ENCODE measurements at places on chromosomes 12 and 14.

- DNase-seq: no peak
These were observed 257.1 kb downstream of the EFCAB11 start for GRCh38 chr14:89697281-89698060.

- DNase-seq: no peak
These were observed 48.3 kb downstream of the SPRING1 start for GRCh38 chr12:116689521-116689920.

DNA sequence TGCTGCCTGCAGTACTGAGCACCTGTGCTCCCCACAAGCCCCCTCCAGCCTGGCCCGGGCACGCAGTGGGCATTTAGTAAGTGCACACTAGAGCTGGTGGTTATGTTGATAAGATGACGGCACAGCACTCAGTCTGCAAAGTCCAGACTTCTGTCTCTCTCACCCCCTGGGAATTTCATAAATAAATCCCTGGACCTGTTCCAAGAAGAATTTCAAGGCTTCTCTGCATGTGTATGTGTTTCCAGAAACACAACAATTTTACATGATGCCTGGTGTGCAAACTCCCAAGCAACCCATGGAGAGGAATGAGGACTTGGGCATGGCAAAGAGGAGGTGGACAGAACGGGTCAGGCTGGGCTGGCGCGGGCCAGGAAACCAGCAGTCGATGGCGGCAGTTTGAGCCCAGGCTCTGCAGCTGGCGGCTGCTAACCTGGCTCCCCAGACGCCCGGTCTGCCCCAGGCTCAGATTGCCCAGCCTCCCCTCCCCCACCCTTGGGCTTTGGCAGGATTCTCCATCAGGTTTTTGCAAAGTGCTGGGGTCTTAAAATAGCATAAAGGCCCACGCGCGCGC lies 10.4 kb upstream of the ACVR1B start:
- DNase-seq: no peak

GRCh38 chr14:24913746-24914145 lies 136.2 kb downstream of the STXBP6 start:
- DNase-seq: no peak

GRCh38 chr12:89162589-89163261 lies 189.6 kb downstream of the DUSP6 start:
- peak; percentile 56 for DNase-seq

DNA sequence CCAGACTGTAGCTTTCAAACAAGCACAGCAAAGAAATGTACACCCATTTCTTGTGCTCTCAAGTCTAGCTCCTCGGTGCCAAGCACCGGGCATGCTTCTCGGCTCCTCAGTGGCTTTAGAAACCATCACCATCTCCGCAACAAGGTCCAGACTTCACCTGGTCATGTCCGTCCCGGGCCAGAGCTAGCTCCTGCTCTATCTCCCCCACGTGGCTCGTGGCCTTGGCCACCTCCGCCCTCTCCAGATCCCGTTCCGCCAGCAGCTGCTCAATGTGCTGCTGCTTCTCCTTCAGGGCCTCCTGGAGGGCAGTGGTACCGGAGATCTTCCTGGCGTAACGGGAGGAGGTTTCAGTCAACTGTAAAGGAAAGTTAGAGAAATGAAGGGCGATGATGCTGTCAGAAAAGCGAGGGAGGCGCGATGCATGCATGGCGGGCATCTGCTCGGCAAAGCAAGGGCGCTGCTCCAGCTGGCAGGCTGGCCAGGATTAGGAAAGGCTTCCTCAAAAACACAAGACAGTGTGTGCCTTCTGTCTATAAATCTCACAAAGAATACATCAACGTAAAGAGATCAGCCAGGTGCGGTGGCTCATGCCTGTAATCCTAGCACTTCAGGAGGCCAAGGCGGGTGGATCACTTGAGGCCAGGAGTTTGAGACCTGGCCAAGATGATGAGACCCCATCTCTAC lies 67.4 kb downstream of the CLIP1 start:
- DNase-seq: no peak

- DNase-seq: peak; percentile 32
These were observed 16.5 kb downstream of the PUS7L start for GRCh38 chr12:43742106-43742505.

DNA sequence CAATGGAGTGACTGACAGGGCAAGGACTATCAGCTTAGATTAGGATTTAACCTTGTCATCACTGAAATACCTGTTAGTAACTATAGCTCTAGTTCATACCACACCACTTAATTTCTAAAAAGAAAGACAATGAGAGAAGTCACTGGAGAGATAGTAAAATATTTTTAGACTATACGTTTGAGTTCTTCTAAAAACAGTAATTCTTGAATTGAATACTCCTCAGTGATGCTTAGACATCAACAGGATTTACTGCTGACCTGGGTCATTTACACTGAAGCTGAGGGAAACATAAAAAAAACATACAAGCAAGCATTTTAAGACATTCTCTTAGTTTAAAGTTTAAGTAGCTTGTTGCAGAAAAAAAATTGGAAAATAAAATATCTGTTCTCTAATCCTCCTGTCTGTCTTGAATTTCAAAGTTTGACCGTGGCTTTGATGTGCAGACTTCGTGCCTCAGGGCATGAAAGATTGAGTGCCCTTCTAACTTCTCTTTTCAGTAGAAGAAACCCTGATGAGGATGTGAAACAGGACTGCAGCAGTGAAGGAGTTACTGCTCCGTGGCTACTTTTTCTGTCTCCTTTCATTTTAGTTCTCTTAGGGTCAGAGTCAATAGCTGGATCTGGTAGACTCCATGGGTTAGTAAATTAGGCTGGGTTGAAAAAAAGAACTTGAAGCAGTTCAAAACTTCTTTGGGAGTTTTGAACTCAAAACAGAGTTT lies 172.2 kb downstream of the PTPRO start:
- DNase-seq: no peak

- no peak for DNase-seq
These were observed 9.5 kb downstream of the RNASE11 start for GRCh38 chr14:20578325-20578724.

- DNase-seq: no peak
These were observed 83.0 kb downstream of the LLPH start for GRCh38 chr12:66047411-66048021.

GRCh38 chr12:108182096-108182495 lies 53.0 kb downstream of the WSCD2 start:
- no peak for DNase-seq

GRCh38 chr12:90978117-90978770 lies 23.3 kb upstream of the CCER1 start:
- peak; percentile 46 for DNase-seq

- DNase-seq: no peak
These were observed 6.5 kb upstream of the DHRS7 start for GRCh38 chr14:60171690-60172089.

GRCh38 chr12:45216983-45217485 lies 1.1 kb downstream of the ANO6 start:
- no peak for DNase-seq

GRCh38 chr12:113988976-113989375 lies 22.9 kb upstream of the RBM19 start:
- DNase-seq: no peak

- no peak for DNase-seq
These were observed 893.2 kb downstream of the SLC16A7 start for GRCh38 chr12:60489071-60489470.

- peak; percentile 51 for DNase-seq
These were observed 1.7 kb downstream of the AJUBA start for GRCh38 chr14:22980672-22981089.

DNA sequence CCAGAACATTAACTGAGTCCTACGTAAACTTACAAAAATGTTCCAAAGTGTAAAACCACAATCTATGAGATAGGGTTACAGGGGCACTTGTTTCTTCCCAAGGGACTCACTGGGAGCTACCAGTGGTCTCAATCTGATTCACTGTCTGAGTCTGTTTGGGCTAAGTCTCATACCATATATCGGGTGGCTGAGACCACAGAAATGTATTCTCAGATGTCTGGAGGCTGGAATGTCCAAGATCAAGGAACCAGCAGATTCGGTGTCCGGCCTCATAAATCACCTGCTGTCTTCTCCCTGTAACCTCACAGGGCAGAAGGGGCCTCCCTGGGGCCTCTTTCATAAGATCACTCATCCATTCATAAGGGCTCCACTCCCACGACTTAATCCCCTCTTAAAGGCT lies 616.3 kb upstream of the TMEM132C start:
- DNase-seq: no peak

- no peak for DNase-seq
These were observed 386.2 kb downstream of the DIO2 start for GRCh38 chr14:79825046-79825521.

DNA sequence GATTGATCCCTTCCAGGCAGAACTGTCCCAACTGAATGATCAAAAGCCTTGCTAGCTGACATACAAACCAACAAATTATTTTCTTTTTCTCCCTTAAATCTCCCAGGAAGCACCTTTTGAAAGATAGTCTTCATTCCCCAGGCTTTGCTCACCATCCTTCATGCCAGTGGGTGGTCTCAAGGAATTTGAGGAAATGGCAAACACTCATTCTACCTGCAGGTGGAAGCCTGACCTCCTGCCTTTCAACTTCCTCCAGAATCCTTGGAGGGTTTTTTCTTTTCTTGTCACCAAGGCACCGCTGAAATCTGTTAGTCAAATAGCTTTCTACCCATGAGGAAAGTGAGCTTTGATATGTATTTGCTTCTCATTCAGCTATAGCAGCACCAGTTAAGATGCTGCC lies 128.5 kb downstream of the WIF1 start:
- DNase-seq: no peak

DNA sequence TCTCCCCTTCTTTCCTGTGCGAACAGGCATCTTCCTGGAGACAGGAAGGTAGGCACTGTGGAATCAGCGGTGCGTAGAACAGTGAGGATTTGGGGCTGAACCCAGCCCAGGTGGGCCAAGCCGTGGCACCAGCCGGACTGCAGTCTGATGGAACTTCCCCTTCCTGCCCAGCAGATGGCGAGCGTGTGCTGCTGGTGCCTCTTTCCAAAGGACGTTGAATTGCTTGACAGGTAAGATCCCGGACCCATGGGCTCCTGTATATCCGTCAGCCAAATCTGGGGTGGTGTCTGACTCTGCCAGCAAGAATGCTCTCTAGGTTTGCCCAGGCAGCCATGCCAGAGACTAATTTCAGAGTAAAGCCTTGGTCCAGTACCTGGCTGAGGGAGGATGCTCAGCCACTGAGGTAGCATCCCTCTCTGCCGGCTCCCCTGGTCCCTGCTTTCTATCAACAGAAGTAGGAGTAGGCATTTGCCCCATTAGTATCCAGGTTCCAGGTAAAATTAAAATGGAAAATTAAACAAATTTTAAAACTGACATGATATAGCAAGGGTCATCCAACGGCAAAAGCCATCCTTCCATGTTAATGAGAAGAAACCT lies 21.1 kb upstream of the KCNA5 start:
- peak; percentile 54 for DNase-seq

DNA sequence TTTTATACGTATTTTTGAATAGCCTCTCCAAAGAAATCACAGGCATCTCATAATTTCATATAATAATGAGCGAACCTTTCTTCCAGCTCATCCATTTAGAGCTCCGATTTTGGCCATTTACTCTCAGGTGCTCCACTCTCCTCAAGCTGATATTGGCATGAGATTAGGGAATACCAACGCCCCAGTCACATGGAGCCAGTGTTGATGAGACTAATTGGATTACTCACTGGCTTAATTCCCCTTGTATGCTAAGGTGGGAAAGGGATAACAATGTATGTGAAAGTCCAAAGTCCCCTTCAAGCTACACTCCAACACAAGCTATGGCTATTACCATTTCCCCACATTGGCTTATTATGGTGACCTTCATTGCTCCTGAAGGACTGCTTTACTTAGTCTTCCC lies 76.6 kb upstream of the NAV3 start:
- DNase-seq: no peak

- DNase-seq: no peak
These were observed 322.1 kb downstream of the RGS6 start for GRCh38 chr14:72254202-72254936.

- DNase-seq: no peak
These were observed 609.0 kb upstream of the STXBP6 start for GRCh38 chr14:25658988-25659387.

- DNase-seq: no peak
These were observed 9.5 kb downstream of the OR10AD1 start for GRCh38 chr12:48193623-48194022.

GRCh38 chr12:53064613-53065436 lies 14.4 kb downstream of the SPRYD3 start:
- no peak for DNase-seq

DNA sequence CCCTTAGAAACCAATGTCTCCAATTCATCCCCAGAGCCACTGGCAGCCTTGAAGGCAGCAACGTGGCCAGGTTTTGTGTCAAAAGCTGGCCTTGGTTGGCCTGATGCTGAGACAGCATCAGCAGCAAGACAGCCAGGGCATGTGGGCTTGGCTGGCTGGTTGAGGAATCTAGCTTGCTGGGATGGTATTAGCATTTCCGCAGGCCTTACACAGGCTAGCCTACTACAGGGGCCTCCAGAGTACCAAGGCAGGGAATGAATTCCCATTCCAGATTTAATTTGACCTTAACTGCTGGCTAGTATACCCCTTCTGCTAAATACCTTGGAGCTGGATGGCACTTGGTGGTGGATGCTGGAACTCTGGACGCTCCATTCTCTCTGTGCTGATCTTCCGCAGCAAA lies 15.8 kb downstream of the NGDN start:
- DNase-seq: no peak

DNA sequence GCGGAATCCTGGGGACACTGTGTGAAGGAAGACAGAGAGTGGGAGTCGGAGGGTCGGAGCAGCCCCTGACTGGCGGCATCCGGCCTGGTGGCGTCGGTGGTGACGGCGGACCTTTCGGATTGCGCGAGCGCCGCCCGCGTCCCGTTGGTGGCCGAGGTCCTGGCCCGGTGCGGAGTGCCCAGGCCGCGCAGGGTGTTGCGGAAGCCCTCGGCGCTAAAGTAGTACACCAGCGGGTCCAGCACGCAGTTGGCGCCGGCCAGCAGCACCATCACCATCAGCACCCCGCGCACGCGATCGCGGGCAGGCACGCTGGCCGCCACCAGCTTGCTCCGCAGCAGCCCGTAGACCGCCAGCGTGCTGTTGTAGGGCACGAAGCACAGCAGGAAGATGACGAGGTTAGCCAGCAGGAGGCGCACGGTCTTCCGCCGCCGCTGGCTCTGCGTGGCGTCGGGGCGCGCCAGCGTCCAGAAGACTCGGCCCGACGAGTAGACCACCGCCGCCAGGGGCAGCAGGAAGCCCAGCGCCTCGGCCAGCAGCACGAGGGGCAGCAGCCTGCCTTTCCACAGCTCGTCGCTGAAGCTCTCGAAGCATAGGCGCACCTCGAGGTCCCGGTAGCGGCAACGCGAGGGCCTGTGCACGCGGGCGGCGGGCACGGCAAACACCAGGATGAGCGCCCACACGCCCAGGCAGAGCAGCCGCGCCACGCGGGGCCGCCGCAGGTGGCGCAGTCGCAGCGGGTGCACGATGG lies 13.1 kb upstream of the CHD4 start:
- no peak for DNase-seq

DNA sequence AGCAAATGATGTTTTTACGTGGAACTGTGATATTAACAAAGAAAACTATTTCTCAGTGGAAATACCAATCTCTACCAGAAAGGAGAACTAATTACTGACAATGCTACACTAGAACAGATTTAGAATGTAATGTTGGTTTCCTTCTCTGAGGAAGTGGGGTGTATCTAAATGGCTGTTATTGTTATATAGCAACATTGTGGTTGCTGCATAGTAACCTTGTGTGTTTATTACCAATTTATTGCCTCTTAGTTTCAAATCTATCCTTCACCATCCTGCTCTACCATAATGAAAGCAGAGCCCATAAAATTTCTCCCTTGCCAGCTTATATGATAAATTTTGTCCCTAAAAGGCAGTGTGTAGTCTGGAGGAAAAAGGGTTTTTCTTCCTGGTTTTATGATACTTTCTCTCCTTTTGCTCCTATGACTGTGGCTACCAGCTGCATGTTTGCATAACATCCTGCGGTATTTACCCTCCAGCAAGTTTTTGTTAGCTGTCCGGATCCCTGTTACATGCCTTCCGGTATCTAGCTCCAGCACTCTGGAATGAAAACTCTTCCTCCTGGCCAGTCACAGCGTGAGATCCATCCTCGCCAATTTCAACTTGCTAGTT lies 5.7 kb upstream of the KLRK1 start:
- peak; percentile 45 for DNase-seq

Data from HTR-8/SVneo (cell line).